ENCODE measurements at places on chromosomes 7 and 10.

DNA sequence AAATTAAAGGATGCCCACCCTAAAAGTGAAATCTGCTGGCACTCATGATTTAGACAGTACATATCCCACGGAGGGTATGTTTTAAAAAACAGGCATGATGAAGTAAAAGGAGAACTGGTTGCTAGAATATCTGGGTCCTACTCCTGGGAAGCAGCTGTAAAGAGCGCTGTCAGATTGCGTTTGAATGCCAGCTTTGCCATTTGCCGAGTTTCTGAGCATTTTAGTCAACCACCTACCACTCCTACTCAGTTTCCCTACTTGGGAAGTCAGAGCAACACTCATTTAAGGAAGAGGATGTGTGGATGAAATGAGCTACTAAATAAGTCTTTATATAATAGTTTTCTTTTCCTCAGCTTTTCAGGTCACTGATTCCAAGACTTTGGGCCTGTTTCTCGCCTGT is 1.1 kb upstream of the UMAD1 start:
- DNase-seq = no peak

- DNase-seq = no peak
Observed at GRCh38 chr7:141074162-141074991, 513 bp downstream of the TMEM178B start.

DNA sequence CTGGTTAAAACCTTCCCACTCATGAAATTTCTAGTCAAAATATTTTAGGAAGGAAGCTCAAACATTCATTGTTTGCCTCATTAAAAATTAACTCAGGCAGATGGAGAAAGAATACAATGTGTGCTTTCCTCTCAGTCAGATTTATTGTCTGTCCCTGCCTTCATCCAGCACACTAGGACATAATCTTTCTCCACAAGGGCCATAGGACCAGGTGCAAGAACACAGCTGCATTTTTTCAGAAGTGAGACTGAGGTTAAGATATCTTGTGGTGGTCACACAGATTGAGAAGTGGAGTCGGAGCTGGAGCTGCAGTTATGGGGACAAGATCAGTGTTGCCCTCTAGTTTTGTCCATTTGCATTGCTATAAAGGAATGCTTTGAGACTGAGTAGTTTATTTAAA is 666.3 kb downstream of the CCSER2 start:
- DNase-seq = no peak

DNA sequence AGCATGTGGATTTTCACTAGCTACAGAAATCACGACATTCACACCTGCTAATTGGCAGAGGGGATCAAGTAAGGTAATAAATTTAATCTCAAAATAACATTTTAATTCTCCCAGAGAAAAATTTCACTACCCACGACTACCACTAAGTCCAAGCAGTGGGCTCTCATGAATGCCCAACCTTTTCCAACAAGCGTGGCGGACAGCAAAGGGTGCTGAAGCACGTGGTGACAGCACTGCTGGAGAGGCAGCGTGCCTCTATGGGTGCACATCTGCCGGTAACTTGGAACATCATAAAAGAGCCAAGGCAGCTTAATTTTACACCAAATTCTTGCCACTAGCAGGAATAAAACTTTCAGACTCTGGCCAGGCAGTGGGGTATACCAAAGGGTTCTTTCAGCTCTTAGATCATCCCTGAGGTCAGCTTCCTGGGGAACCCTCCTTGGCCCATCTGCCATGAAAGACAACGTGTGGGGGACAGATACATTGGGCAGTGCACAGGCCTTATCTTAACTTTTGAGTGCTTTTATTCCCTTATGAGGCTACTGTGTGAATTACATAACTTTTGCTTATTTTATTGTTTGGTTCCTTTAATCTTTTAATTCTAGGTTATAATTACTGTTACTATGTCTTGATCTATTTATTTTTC is 206.7 kb upstream of the KCTD7 start:
- DNase-seq = no peak

DNA sequence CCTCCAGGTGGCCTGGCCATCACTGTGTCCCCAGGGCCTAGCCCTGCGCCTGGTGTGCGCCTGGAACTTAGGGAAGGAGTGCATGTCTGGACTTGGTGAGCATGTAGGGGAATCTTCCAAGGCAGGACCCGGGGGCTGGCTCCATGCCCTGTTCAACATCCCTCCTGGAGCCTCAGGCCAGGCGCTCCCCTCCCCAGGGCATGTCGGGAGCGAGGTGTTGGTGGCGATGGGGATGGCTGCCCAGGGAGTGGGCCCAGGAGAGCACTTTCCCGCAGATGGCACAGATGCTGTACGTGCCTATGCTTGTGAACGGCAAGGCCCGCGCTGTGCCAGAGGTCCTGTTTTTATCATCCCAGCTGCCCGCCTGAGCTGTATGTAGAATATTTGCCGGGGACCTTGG is 55.0 kb downstream of the CDH23 start:
- DNase-seq = no peak

- DNase-seq = no peak
Observed at GRCh38 chr10:32953277-32953927, 4.6 kb downstream of the ITGB1 start.

DNA sequence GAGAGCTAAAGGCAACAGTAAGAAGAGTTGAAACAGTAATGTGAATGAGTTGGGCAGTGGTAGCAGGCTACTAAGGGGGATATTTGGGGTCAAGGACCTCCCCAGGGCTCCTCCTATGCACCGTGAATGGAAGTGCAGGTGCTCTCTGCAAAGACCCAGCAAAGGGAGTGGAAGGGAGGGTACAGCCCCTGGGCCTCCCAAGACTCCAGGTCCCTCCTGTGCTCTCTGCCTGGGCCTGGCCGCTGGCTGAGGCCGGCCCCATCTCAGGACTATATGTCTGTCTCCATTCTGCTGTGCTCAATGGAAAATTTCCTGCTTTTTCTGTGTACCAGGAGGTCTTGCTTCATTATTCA is 372.1 kb upstream of the MKI67 start:
- DNase-seq = no peak

GRCh38 chr10:31133792-31134310 is 102.2 kb upstream of the ZNF438 start:
- DNase-seq = no peak

GRCh38 chr10:45058580-45058979 is 57.9 kb downstream of the ZNF22 start:
- no peak for DNase-seq

DNA sequence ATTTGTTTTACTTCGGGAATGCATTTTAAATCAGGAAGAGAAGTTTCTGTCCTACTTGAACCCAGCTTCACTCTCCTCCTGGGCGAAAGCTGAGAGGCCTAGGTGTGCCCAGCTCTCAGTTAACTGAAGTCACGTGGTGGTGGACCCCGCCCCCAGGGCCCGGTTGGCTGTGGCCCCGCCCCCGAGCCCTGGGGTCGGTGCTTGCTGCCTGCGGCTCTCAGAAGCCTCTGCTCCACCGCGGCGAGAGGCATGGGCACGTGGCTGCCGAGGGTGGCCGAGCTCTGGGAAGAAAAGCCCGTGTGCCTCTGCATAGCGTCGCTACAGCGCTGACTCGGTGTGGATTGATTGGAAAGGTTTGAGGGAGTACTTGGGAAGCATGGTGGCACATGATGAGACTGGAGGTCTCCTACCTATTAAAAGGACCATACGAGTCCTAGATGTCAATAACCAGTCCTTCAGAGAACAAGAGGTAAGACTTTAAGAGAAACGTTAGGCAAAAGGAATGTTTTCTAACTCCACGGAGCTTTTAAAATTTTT is 34.1 kb downstream of the NET1 start:
- peak; percentile 83 for DNase-seq

DNA sequence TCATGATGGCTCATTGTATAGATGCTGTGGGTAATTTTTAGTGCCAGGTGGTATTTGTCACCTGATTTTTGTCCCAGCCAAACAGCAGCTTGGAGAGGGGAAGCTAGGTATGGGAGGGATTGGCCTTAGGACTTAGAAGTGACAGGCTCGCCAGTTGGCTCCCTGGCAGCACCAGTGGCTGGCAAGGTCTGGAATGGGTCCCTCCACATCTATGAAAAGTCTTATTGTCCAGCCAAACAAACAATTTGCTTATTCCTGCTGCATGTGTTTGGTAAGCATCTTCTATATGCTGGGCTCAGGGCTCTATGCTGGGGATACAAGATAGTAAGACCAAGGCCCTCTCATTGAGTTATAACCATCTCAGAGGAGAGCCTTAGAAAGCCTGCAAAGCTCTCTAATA is 42.5 kb downstream of the SORCS3 start:
- no peak for DNase-seq

GRCh38 chr10:43258562-43259212 is 8.2 kb downstream of the RASGEF1A start:
- DNase-seq = no peak

- DNase-seq = no peak
Observed at GRCh38 chr10:22339761-22340328, 5.5 kb upstream of the SPAG6 start.

- no peak for DNase-seq
Observed at GRCh38 chr7:377080-378040, 87.4 kb downstream of the FOXL3 start.

DNA sequence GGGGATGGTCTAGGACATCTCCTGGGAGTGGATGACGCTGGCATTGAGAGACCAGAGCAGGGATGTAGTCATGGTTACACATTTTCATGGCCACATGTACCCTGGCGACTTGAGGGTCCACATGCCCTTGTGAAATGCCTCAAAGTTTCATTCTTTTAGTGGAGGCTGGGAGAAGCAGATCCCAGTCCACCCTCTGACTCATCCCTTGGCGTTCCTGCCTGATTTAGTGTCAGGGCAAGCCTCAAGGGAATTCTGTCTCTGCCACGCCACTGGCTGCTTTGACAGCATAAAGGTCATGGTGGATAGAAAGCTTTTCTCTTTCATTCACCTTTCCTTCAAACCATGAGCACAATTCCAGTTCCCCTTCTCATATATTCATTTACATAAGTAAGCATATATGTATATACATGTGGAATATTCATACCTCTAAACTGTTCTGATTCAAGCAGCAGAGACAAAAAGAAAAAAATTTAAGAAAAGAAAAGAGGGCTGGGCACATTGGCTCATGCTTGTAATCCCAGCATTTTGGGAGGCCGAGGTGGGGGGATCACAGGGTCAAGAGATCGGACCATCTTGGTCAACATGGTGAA is 21.8 kb upstream of the KIF5B start:
- DNase-seq = peak; percentile 69

DNA sequence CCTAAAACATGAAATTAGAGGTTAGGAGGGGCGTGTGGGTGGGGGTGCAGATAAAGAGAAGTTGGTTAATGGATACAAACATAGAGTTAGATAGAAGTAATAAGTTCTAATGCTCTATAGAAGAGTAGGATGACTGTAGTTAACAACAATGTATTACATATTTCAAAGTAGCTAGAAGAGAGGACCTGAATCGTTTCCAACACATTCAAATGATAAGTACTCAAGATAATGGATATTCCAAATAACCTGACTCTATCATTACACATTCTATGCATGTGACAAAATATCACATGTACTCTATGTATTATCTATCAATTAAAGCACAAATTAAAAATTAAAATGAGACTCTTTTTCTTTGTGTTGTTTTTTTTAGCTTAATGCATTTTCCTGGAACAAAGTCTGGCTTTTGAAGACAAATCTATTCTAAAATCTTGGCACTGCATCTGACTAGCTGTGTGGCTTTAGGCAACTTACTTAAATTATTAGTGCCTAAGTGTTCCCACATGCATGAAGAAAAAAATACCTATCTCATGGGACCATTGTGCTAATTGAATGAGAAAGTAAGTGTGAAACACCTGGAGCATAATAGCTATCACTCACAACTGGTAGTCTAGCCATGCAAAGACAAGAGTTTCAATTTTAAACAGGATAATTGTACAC is 75.7 kb downstream of the SEMA3C start:
- DNase-seq = no peak

GRCh38 chr7:91330866-91331265 is 66.6 kb downstream of the FZD1 start:
- no peak for DNase-seq

DNA sequence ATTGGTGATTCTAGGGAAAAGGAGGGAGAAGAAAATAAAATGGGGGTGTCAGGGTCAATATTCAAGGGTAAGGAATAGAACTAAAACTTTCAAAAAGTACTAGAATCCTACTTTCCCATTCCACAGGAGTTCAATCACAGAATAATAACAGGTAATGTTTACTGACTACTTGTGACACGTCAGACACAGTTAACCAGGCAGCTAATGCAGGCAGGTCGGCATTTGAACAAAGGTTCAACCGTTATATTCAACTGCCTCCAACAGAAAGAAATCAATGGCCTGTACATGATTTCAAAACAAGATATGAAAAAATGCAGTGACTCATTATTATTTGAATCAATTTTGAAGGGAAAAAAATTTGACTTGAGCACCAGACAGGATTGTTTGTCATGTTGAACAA is 3.1 kb downstream of the ASB15 start:
- no peak for DNase-seq

GRCh38 chr7:95001815-95002561 is 94.6 kb downstream of the PPP1R9A start:
- no peak for DNase-seq

- DNase-seq = no peak
Observed at GRCh38 chr10:97760461-97761257, 11.1 kb downstream of the SFRP5 start.

DNA sequence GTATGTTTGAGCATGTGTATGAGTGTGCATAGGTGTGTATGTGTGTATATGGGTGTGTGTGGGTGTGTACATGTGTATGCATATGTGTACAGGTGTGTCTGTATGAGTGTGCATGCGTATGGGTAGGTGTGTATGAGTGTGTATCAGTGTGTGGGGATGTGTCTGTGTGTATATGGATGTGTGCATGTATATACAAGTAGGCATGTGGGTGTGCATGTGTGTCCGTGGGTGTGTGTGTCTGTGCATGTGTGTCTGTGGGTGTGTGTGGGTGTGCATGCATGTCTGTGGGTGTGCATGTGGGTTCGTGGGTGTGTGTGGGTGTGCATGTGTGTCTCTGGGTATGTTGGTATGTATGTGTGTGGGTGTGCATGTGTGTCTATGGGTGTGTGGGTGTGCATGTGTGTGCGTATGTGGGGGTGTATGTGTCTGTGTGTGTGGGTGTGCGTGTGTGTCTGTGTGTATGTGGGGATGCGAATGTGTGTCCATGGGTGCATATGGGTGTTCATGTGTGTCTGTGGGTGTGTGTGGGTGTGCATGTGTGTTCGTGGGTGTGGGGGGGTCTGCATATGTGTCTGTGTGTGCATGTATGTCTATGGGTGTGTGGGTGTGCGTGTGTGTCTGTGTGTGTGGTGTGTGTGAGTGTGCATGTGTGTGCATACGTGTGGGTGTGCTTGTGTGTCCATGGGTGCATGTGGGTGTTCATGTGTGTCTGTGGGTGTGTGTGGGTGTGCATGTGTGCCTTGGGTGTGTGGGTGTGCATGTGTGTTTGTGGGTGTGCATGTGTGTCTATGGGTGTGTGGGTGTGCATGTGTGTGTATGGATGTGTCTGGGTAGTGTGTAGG is 20.6 kb downstream of the EMX2 start:
- no peak for DNase-seq

GRCh38 chr7:28582226-28582625 is 169.9 kb downstream of the CREB5 start:
- no peak for DNase-seq

DNA sequence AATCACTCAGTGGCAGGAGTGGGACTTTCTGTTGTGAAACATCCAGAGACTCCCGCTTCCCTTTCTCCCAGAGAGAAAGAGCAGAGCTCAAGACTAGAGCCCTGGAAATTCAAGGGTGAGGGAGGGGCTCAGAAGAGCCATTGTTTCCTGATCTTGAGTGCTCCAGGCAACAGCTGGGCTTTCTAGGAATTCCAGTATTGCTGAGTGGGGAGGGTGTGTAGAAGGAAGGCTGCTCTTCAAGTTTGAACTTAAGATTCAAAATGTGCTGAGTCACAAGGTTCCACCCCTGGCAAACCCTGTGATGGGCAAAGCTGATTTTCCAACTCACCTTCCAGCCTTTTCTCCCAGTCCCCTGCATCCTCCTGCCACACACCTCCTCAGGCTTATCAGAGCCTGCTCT is 42.3 kb upstream of the MSRB2 start:
- DNase-seq = no peak
